ENCODE measurements at places on chromosomes 5 and 9.

DNA sequence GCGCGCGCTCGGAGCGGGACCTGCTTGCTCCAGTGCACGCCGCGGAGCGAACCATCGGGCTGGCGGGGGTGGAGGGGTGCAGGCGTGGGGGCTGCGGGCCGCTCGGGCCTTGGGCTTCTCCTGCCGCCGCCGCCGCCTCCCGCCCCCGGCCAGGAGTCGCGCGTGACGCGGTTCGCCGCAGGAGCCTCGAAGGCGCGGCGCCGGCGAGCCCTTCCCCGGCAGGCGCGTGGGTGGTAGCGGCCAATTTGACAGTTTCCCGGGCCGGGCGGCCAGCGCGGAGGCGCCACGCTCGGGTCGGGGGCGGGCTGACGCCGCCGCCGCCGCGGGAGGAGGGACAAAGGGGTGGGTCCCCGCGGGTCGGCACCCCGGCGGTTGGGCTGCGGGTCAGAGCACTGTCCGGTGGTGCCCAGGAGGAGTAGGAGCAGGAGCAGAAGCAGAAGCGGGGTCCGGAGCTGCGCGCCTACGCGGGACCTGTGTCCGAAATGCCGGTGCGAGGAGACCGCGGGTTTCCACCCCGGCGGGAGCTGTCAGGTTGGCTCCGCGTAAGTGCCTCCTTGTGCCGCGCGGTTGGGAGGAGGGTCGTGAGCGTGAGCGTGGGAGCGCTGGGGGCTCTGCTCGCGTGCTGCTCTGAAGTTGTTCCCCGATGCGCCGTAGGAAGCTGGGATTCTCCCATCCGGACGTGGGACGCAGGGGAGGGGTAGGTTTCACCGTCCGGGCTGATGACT, at the start of gene TJP2:
TJP2 (plus strand) TSS at position 387 of the 725 bp plus-strand sequence; CDS start at position 483, 96 bp downstream.
- peak; percentile 78 for DNase-seq

GRCh38 chr9:17339156-17339555, 204.3 kb downstream of the CNTLN start:
- DNase-seq = peak; percentile 8

DNA sequence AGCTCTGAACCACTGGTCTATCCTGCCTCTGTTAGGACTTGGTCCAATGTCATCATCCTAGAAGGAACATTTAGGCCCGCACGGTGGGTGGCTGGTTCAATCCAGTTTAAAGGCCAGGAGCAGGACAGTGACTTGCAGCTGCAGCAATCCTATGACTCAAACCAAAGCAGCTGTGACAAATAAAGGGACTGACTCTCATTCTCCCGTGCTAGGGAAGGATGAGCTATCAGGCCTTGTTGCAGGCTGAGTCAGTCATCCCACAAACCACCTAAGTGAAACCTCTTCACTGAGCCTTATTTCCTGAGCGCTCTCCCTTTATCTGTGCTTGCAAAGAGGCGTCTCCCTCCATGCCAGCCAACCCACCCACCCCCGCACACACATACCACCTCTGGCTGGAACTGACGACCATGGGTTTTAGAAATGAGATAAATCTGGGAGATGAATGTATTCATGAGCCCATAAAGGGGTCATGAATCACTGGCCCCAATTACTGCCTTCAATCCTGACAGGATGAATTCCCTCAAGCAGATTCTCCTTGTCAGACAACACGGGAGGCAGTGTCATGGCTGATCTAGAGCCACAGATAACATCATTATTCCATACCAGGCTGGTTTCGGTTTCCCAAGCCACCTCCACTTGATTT, 93.4 kb downstream of the KCNIP1 start:
- peak; percentile 37 for DNase-seq

- no peak for DNase-seq
Observed at GRCh38 chr5:133381571-133382365, 230.6 kb downstream of the FSTL4 start.

DNA sequence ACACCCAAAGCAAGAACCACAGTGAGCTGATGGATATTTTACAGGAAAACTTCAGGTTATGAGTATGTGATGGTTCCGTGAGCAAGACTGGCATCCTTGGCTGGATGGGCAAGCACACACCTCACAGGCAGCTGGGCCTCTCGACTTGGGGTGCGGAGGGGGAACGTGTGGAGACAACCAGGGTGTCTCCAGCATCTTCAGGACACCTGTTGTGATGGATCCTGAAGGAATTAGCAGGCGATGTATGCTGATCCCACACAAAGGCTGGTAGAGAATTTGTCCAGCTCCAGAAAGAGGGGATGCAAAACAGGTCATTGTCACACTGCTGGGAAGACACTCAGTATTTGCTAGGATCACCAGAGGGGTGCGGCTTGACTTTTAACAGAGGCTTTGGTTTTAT, 42.7 kb downstream of the SECISBP2 start:
- no peak for DNase-seq

- no peak for DNase-seq
Observed at GRCh38 chr5:157541447-157542118, 34.0 kb downstream of the ADAM19 start.

- peak; percentile 58 for DNase-seq
Observed at GRCh38 chr9:76573905-76574760, 115.2 kb downstream of the GCNT1 start.

DNA sequence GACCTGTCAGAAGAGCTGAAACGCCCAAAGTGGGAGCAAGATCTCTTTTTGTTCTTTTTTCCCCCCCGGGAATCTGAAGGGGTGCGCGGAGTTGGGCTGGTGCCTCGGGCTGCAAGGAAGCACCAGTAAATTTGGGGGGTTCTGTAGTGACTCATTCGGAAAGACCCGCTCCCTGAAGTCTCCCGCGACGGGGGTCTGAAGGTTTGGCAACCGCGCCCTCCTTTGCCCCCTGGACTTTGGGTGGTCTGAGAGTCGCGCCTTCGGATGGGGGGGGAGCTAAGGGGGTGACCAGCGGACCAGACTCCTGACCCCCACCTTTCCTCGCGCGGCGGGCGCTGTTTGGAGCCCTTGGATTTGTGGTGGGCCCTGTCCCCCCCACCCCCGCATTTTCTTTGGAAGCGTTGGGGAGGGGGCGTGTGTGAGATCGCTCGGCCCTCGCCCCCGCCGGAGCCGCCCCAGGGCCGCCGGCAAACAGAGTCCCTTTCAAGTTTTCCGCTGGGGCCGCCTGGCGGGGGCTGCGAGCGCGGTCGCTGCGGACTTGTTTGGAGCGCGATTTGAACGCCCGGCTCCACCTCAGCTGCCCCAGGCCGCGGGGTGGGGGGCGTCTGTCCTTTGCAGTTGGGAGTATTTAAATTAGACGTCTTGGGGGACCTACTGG, 2.0 kb downstream of the CXXC5 start:
- DNase-seq = peak; percentile 49

DNA sequence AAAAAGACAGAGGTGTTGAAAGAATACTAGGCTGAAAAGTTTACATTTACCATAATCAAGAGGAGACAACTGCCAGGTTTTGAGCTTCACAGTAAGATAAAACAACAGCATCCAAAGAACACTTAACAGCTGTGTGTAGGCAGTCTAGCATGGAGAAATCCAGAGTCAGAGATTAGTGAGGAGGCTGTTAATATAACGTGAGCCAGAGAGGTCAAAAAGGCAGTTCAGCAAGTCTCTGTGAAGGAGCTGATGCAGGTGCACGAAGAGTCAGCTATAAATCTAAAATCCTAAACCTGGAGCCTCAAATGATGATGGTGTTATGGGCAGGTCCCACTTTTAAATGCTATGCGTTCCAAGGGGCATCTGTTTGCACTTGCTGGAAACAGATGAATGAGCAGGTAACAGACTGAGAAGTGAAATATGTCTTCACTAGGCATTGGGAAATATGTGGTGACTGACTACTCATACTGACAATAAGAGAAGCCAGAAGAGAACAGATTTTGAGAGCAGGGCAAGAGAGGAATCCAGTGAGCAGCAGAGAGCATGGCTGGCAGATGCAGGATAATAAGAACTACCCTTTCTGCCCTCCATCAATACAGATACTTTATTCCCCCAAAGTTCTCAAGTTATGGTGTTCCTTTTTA, 8.7 kb downstream of the APTX start:
- DNase-seq = no peak

GRCh38 chr9:121399883-121400607, 30.0 kb upstream of the STOM start:
- DNase-seq = peak; percentile 83

DNA sequence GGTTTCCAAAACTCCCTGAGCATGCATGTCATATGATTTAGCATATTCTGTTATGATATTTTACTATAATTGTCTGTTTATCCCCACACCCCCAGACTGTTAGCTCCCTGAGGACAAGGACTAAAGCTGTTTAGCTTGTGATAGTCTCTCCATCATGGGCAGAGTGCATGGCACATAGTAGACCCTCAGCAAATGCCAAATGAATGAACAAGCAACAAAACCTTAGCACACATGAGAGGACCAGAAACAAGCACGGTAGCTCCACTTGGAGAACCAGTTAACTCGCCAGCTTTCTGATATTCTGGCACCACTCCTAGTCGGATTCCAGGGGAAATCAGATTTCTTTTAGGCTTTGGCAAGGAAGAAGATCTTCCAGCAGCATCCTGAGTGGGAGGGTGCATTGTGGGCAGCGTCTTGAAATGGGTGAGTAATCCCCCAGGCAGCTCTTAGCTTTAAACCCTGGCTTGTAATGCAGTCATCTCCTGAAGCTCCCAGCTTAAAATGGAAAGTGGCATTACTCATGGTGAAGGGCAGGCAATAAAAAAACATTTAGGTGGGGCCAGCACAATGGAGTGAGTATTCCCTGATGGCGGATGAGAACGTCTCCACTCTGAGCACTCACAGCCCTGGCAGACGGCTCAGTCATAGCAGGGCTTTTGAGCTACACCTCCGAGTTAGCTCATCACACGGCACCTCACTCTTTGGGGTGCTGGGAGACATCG, 41.1 kb downstream of the FGF1 start:
- no peak for DNase-seq

GRCh38 chr9:115042781-115043509, 75.0 kb downstream of the TNC start:
- peak; percentile 81 for DNase-seq

All from OCI-M1 (cell line).